ENCODE measurements at places on chromosomes 12 and 14. TPM values are rescaled to one million over a fixed set of nuclear protein-coding genes. Genes with fewer than 3 reads are reported as not detected.
A peak's percentile ranks its signal among the peaks of the same experiment; 100 is the strongest.

DNA sequence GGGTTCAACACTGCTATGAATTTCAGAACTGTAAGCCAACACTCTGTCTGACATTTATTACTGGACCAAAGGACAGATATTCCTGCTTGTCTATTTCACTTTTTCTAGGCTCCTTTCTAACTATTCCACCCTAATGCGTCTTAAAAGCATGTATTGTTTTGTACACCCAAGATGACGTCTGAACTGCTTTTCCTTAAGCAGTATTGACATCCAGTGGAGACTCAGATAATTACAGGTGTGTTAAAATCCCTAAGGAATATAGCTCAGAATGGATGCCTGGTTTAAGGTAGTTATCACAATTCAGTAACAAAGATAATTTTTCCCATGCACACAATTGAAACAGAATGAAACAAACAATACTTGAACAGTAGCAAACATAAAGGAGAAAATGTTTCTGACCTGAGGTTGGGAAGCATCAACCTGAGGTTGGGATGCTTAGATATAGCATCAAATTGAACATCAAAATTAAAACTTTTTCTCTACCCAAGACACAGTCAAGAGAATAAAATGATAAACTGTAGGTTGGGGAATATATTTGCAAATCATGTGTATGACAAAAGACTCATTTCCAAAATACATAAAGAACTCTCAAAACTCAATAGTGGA, 93.7 kb upstream of the PTPRR start:
- no peak overlapping the region for H3K27ac ChIP-seq
- peaks cover 5% of the 10 kb centered on the region for H3K4me1 ChIP-seq
- H3K4me3 ChIP-seq, result no peak overlapping the region
- no peaks in the 10 kb centered on the region for H3K36me3 ChIP-seq
- H3K27me3 ChIP-seq, result no peaks in the 10 kb centered on the region
- peak; percentile 55 for DNase-seq

The OAS2 gene
- not detected for total RNA-seq

GRCh38 chr14:53491256-53491883, 338.2 kb upstream of the DDHD1 start:
- no peak overlapping the region for H3K27ac ChIP-seq
- H3K36me3 ChIP-seq, result no peaks in the 10 kb centered on the region
- peaks cover 21% of the 10 kb centered on the region for H3K4me1 ChIP-seq
- H3K27me3 ChIP-seq, result peaks cover 3% of the 10 kb centered on the region
- H3K4me3 ChIP-seq, result no peak overlapping the region

DNA sequence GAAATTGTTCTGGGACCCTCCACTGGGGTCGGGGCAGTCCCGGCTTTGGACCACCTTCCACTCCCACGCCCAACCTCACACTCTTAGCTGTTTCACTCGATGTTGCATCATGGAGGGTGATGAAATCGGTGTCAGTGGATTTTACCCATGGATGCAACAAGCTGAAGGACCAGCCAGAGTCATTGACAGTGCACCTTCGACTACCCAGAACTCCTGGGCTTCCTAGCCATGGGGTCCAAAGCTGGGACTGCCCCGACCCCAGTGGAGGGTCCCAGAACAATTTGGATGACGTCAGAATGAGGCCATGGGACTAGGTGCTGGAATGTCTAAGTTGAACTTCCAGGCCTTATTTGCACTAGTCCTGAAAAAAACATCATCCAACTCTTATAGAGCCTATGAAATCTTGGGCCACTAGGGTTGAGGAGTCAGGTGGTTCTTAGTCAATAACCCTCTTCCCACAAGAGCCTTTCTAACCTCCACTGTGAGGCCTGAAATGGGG, 882 bp upstream of the IL23A start:
- no peak overlapping the region for H3K27ac ChIP-seq
- H3K4me1 ChIP-seq, result peaks cover 5% of the 10 kb centered on the region
- no peak for DNase-seq
- no peak overlapping the region for H3K4me3 ChIP-seq

The SERPINA12 gene
- not detected for total RNA-seq

The NCOR2 gene
- 113 TPM for total RNA-seq

DNA sequence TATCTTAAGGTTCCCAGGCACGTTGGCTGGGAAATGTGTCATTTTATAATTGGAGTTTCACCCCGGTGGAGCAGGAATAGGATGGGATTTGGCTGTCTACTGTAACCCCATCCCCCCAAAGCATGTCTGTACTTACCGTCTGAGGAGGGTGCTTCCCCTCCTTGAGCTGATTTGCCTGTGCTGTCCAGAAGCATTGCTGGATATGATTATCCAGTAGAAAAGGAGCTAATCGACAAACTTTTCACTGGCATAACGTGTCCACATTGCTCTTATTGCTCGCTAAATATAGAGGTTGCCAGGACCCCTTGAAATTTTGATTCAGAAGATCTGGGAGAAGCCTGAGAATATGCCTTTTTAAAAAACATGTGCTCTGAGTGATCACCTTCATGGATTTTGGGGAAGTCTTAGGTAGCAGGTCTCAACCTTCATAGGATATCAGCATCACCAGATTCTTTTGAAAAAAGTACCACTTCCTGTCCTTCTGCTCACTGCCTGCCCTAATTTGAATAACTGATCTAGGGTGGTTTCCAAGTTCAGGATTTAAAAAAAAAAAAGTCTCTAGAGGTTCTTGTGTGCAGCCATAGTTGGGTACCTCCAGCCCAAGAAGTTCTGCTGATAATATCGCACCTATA, 80.4 kb upstream of the KCNA1 start:
- H3K27ac ChIP-seq, result no peak overlapping the region
- H3K4me1 ChIP-seq, result peaks cover 5% of the 10 kb centered on the region
- H3K27me3 ChIP-seq, result peaks cover 10% of the 10 kb centered on the region

- peaks cover 13% of the 10 kb centered on the region for H3K4me1 ChIP-seq
- H3K36me3 ChIP-seq, result no peaks in the 10 kb centered on the region
- no peak overlapping the region for H3K27ac ChIP-seq
- DNase-seq, result no peak
Measured at GRCh38 chr12:79452906-79453305, 237.9 kb downstream of the PAWR start.

The RIPK3 gene
- total RNA-seq, result 0.24 TPM

The SLC35F4 gene
- total RNA-seq, result not detected

DNA sequence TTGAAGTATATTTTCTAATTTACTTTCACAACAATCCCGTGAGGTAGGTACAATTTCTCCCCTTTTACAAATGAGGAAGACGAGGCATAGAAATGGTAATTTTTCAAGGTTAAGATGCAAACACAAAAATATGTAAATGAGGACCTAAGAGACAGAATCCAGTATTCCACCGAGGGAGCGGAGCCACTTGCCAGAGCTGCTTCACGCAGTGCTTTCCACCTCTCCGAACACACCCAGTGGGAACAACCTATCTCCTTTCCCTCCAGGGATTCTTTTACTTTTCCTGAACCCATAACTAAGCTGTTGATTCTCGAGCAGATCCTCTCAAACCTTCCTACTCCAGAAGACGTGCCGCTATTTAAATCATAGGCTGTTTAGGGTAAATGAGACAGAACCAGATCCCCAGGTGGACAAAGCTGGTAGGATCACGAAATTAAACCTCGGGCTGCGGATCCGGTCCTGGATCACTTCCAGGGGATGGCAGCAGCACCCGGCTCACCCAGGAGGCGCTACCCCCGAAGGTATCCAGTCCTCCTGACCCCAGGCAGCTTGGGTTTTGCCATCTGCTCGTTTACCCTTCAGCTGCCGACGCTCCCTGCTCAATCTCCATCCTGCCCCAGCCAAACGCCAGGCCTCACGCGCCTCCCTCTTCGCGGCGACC, 1.5 kb downstream of the DDHD1 start:
- peaks cover 17% of the 10 kb centered on the region for H3K4me1 ChIP-seq
- no peaks in the 10 kb centered on the region for H3K36me3 ChIP-seq
- H3K27me3 ChIP-seq, result no peaks in the 10 kb centered on the region
- DNase-seq, result peak; percentile 42

The FGF23 gene
- 0.86 TPM for total RNA-seq

GRCh38 chr14:76531821-76532318, 155.9 kb downstream of the ESRRB start:
- H3K4me3 ChIP-seq, result no peak overlapping the region
- H3K27me3 ChIP-seq, result no peaks in the 10 kb centered on the region
- no peak for DNase-seq
- H3K27ac ChIP-seq, result no peak overlapping the region

- no peak overlapping the region for H3K27ac ChIP-seq
- H3K27me3 ChIP-seq, result no peaks in the 10 kb centered on the region
- peak; percentile 82 for DNase-seq
- no peaks in the 10 kb centered on the region for H3K36me3 ChIP-seq
- no peak overlapping the region for H3K4me3 ChIP-seq
- H3K4me1 ChIP-seq, result no peaks in the 10 kb centered on the region
Measured at GRCh38 chr12:50314636-50315312, 31.5 kb upstream of the LIMA1 start.

The C12orf60 gene
- total RNA-seq, result 0.56 TPM

The KRT74 gene
- not detected for total RNA-seq

- H3K27ac ChIP-seq, result no peak overlapping the region
- no peaks in the 10 kb centered on the region for H3K27me3 ChIP-seq
- H3K4me1 ChIP-seq, result no peaks in the 10 kb centered on the region
- H3K36me3 ChIP-seq, result no peaks in the 10 kb centered on the region
- no peak for DNase-seq
- H3K4me3 ChIP-seq, result no peak overlapping the region
Measured at GRCh38 chr12:65537978-65538377, 259.5 kb downstream of the MSRB3 start.

- peaks cover 4% of the 10 kb centered on the region for H3K4me1 ChIP-seq
- no peaks in the 10 kb centered on the region for H3K27me3 ChIP-seq
- peaks cover 9% of the 10 kb centered on the region for H3K36me3 ChIP-seq
- DNase-seq, result peak; percentile 56
- H3K27ac ChIP-seq, result peak overlapping the region; percentile 83
Measured at GRCh38 chr12:124428136-124428791, 133.4 kb downstream of the RFLNA start.

DNA sequence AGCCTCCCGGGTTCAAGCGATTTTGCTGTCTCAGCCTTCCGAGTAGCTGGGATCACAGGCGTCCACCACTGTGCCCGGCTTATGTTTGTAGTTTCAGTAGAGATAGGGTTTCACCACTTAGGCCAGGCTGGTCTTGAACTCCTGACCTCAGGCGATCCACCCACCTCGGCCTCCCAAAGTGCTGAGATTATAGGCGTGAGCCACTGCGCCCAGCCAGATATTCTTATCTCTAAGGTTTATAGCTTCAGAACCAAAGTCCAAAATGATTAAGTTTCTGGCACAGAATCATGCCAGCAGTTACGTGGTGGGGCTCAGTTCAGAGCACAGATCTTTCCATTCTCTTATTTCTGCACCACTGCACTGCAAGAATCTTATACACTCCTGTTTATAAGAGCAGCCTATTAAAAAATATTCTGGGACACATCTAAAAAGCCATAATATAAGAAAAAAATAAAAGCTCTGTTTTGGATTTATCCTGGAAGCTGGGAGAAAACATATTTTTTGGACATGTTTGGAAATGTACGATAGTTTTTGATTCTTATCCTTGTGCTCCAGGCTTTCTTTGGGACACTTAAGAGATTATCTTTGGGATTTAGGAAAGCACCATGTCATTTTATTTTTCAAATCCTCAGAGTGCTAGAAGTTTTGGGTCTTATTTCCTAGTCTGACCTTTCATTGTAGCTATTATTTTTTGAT, 129.6 kb downstream of the LMNTD1 start:
- H3K27me3 ChIP-seq, result no peaks in the 10 kb centered on the region
- no peak overlapping the region for H3K27ac ChIP-seq
- peak; percentile 12 for DNase-seq
- H3K4me3 ChIP-seq, result no peak overlapping the region

The REM2 gene
- 1.6 TPM for total RNA-seq

GRCh38 chr12:123384994-123385376, 1.1 kb downstream of the KMT5A start:
- no peaks in the 10 kb centered on the region for H3K27me3 ChIP-seq
- DNase-seq, result no peak
- H3K27ac ChIP-seq, result no peak overlapping the region
- peak overlapping the region; percentile 62 for H3K4me3 ChIP-seq
- H3K4me1 ChIP-seq, result peaks cover 10% of the 10 kb centered on the region

The ST8SIA1 gene
- 10.1 TPM for total RNA-seq

- H3K27ac ChIP-seq, result no peak overlapping the region
- no peaks in the 10 kb centered on the region for H3K27me3 ChIP-seq
- no peaks in the 10 kb centered on the region for H3K4me1 ChIP-seq
- H3K36me3 ChIP-seq, result no peaks in the 10 kb centered on the region
- H3K4me3 ChIP-seq, result no peak overlapping the region
Measured at GRCh38 chr14:33646692-33647260, 304.1 kb downstream of the EGLN3 start.

- no peak for DNase-seq
- no peaks in the 10 kb centered on the region for H3K36me3 ChIP-seq
Measured at GRCh38 chr14:54646626-54647025, 79.7 kb downstream of the SAMD4A start.

DNA sequence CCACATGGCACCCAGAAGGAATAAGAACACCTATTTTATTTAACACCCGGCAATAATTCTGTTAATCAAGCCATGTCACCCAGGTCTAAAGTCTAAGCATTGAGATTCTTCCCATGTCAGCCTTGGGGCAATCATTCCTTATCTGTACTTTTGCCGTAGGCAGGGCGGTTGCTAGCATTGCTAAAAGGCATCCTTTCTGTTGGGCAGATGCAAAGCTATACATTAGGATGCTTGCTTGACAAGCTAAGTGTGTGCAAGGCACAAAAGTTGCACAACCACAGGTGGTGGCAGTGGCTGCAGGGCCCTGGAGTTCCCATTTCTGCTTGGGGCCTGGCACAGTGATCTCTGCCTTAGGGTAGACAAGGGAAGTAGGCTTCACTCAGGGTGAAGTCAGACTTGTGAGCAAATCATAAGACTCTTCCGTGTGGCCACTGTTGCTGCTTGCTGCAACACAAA, 12.5 kb upstream of the GALNT6 start:
- H3K27ac ChIP-seq, result no peak overlapping the region
- DNase-seq, result no peak
- no peak overlapping the region for H3K4me3 ChIP-seq
- no peaks in the 10 kb centered on the region for H3K4me1 ChIP-seq
- no peaks in the 10 kb centered on the region for H3K36me3 ChIP-seq

DNA sequence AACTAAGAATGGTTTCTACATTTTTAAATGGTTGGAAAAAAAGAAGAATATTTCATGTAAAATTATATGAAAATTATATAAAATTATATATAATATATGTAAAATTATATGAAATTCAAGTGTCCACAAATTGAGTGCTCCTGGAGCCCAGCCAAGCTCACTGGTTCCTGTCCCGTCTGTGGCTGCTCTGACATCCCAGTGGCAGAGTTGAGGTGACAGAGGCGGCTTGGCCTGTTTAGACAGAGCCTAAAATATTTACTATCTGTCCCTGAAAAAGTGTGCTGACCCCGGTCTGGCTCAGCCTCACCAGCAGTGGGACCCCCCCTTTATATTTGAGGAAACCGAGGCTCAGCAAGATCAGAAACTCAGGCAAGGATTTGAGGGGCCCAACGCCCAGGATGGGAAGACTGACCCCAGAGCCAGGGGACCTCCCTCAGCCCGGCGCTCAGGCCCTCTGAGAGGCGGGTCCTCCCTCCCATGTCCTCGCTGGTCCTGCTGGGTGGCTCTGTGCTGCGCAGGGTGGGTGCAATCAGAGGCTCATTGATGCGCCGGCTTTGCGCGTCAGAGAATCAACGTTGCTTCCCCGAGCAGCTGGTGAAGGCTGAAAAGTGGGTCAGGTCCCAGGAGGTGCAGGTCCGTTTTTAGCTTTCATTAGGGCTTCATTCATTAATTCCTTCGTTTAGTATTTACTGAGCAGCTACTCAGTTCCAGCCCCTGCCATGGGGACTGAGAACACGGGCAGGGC, 21.5 kb upstream of the BEGAIN start:
- H3K36me3 ChIP-seq, result no peaks in the 10 kb centered on the region
- H3K4me1 ChIP-seq, result no peaks in the 10 kb centered on the region
- no peaks in the 10 kb centered on the region for H3K27me3 ChIP-seq

Data from cardiac muscle cell (in vitro differentiated cells and primary cell).